ENCODE measurements at places on chromosomes 7 and 10.
A peak's percentile ranks its signal among the peaks of the same experiment; 100 is the strongest.

DNA sequence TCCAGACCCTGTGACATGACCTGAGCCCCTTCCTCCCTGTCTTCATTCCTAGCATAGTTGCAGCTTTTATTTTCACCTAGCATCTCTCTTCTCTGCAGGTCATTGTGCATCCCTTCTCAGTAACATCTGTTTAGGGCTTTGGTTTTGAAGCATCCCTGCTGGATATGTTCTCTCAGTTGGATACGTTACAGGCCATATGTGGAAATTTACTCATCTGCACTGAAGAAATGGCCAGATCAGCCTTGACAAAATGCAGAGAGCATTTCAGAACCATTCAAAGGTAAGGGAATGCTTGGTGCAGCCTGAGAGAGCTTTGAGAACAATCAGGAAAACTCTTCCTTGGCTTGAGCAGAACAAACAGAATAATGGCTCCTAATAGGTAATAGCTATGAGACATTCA, 647.0 kb downstream of the KCNMA1 start:
- no peak for DNase-seq

- DNase-seq = no peak
Observed at GRCh38 chr10:67695555-67695954, 440 bp downstream of the CTNNA3 start.

- no peak for DNase-seq
Observed at GRCh38 chr7:33766405-33766804, 138.9 kb upstream of the BMPER start.

DNA sequence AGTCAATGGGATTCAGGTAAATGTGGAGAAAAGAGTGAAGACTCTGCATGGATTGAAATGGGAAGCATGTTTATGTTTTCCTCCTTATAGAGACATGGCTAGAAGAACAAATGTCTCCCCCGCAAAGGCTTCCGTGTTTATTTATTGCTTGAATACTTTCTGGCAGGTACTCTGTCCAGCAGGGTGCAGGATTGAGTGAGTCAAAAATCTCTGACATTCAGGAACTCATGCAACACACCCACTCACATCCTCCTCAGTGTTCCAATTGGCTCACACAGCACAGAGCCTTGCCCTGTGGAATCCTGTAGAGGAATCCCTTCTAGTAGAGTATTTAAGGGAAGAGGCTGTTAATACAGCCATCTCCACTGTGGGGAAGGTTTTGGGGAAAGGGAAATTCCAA, 290.3 kb upstream of the VWC2 start:
- peak; percentile 38 for DNase-seq

DNA sequence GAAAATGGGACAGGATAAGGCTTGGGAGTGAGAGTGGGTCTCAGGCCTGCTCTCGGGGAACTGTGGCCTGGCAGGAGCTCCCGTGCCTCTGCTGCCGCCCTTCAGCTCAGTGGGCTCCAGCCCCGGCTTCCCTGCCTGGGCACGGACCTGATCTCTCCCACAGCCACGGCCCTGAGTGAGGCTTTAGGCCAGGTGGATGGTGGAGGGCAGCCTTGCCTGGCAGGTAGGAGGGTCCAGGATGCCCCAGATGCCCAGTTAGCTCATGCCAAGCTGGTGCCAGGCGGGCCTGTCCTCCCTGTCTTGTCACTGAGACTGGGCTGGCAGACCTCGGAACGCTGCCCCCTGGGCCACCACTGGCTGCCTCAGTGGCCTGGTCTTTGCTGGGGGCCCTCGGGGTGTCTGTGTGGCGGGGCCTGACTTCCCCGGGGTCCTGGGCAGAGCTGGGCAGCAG, 116.6 kb downstream of the INPP5A start:
- no peak for DNase-seq
